ENCODE measurements at places on chromosomes 1 and 21. TPM values are rescaled to one million over a fixed set of nuclear protein-coding genes. Genes with fewer than 3 reads are reported as not detected.

CLIC6 gene
- 12.3 TPM for total RNA-seq

LCE7A gene
- not detected for total RNA-seq

SLC1A7 gene
- total RNA-seq, result 0.26 TPM

NBPF10 gene
- total RNA-seq, result 3.8 TPM

GPA33 gene
- total RNA-seq, result 0.90 TPM

INSRR gene
- total RNA-seq, result not detected

ARHGEF16 gene
- 12.2 TPM for total RNA-seq

GBP7 gene
- 0.32 TPM for total RNA-seq

CDC42BPA gene
- 41.8 TPM for total RNA-seq

TMOD4 gene
- total RNA-seq, result not detected

C1orf94 gene
- not detected for total RNA-seq

C1QC gene
- total RNA-seq, result 353 TPM

OLFML3 gene
- total RNA-seq, result 43.5 TPM

EPHX1 gene
- total RNA-seq, result 245 TPM

USP25 gene
- 65.0 TPM for total RNA-seq

CFHR5 gene
- total RNA-seq, result not detected

PLCH2 gene
- total RNA-seq, result 2.4 TPM

TDRKH gene
- 12.8 TPM for total RNA-seq

C1QA gene
- 521 TPM for total RNA-seq

PRR9 gene
- not detected for total RNA-seq

DDAH1 gene
- 51.3 TPM for total RNA-seq

CCDC27 gene
- total RNA-seq, result not detected
